ENCODE measurements at places on chromosomes 4 and X.

GRCh38 chrX:20315140-20315539 is 48.4 kb upstream of the RPS6KA3 start:
- DNase-seq: no peak

DNA sequence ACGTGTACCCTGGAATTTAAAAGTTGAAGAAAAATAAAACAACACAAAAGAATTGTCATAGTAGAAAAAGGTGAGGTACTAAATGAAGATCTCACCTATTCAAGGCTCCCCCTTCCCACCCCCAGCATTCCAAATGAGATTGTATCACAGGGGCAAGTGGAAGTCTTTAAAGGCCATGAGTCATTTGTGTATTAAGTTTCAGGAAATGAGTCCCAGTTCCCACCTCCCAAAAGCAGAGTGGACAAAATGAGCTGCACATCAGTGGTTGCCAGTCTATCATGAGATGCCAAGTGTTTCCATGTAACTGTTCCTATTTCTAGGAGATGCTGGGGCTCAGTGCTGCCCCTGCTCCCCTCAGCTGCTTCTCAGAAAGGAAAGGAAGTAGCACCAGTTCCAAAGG is 20.1 kb downstream of the ARHGEF9 start:
- DNase-seq: no peak

DNA sequence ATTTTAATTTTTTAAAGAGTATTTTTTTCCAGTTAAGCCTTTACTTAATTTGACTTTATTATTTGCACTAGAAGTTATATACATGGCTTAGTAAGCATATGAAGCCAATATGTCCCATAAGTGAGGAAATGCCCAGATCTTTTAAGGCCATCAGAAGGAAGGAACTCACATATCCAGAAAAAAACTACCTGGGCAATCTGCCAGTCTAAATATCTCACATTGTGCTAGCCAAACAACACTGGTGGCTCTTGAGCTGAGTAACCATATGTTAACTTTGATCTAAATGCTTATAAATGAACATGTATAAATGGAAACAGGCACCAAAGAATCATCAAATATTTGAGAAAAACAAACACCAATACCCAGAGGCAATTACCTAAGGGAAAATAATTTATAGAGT is 138.6 kb upstream of the APOOL start:
- no peak for DNase-seq

GRCh38 chr4:101284546-101284945 is 62.8 kb downstream of the PPP3CA start:
- no peak for DNase-seq

- no peak for DNase-seq
These were observed 35.3 kb upstream of the NDUFC1 start for GRCh38 chr4:139337612-139338011.

DNA sequence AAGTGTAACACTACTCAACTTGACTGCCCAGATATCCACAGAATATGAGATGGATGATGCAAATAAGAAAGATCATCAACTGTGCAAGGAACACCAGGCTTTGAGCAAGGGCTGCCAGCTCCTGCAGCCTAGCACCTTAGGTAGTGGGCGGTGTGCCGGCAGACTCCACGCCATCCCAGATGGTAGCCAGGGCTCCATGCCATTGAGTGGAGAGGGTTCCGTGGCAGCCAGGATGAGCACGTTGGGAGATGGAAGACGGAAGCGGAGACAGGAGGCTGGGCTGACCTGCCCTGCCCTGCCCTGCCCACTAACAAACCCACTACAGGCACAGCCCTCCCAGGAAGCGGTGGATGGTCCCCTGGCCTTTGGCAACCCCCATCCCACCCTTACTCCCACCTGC is 51.9 kb downstream of the TMPRSS11F start:
- DNase-seq: no peak

DNA sequence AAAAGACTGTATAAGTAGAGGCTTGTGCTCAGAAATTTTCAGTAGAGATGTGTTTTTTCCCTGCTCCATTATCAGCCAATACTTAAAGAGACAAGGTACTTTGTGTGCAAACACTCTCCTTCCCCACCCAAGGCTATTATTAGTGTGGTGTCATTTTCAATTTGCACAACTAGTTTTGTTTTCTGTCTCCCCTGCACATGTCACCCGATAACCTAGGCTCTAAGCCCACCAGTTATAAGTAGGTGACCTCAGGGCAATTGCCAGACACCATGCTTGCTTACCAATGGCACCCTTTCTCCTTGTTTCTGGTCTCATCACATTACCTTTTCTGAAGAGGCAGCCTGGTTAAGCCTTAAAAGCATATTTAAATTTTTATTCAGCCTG is 8.0 kb upstream of the GUCY1A1 start:
- no peak for DNase-seq

DNA sequence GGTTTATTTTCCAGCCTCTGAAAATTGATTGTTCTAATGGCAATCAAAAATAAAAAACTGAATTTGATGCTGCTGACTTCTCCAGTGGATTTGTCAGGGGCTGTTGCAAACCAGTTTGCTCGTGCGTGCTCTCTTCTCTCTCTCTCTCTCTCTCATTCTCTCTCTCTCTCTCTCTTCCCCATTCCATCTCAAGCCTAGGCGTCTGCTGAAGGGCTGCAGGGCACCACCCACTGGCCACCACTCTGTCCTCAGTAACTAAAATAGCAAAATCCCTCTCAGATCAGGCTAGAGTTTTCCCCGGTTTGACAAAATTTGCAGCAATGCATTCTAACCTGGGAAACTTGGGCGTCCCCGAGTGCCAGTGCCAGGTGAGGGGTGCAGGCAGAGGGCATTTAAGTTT is 19.4 kb downstream of the NKX6-1 start:
- no peak for DNase-seq

DNA sequence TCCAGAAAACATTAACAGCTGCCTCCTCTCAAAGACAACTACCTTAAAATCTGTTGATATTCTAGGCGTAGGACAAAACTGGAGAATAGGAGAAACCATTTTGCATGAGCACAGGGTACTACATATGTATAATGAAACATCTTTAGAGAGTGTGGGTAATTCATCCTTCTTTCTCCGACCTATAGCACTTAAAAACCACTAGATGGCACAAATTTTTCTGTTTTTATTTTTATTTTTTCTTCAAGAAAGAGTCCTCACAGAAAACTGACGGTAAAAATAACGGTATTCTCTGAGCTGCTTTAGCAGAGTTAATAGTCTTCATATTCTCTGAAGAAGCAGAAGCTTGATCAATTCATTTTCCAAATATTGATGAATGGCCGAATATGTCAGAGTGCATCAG is 14.6 kb downstream of the SMIM31 start:
- DNase-seq: no peak

DNA sequence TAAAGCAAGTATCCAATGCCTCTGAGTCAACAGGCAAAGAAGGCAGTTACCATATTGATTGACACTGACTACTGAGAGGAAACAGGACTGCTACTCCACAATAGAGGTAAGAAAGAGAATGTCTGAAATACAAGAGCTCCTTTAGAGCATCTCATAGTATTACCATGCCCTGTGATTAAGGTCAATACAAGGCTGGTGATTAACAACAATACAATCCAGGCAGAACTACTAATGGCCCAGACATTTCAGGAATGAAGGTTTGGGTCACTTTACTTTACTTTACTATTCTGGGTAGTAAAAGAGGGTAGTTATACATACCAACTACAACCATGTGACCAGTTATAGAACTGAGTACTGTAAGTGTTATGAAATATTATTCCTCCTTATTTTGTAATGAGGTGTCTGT is 44.5 kb downstream of the BRWD3 start:
- no peak for DNase-seq
